HT-29 (cell line): ENCODE measurements at places on chromosomes 3 and 15. TPM values are rescaled to one million over a fixed set of nuclear protein-coding genes. Genes with fewer than 3 reads are reported as not detected.

- DNase-seq, result no peak
Observed at GRCh38 chr15:25852661-25853524, 10.2 kb downstream of the ATP10A start.

GRCh38 chr3:32384938-32385337 is 6.7 kb upstream of the CMTM7 start:
- no peak for DNase-seq

DNA sequence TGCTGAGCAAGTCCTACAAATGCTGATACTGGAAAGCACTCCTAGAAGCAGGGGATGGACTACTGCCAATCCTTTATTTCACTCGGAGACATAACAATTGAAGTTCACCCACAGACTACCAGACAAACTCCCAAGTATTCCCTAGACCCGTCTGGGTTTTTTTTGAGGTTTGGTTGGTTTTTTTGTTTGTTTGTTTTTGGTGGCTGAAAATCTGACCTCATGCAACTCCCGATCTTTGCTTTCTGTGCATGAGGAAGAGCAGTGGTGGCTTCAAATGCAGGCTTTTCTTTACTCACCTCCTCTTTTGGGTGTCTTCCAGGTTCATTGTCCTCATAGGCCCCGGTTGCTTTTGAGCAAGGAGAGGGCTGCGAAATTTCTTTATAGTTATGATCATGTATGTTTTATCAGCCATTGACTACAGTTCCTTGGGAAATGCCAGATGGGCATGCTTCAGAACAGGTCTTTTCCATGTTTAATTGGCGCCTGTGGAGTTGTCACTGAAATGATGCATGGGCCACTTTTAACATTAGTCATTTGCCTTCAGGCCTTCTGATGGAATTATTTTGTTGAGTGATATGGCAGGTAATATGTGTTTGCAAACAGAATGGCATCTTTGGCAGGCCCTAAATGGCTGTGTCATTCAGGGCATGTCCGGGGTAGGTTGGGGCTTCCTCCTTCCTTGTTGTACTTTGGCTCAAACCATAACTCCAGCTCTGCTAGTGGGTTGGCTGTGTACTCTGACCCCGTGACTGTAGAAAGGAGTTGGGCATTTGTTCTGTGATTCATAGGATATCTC is 81.3 kb upstream of the ZBED2 start:
- peak; percentile 83 for DNase-seq

- DNase-seq, result no peak
Observed at GRCh38 chr3:39631136-39631535, 163.7 kb downstream of the MOBP start.

The C3orf22 gene
- not detected in 2 replicates for total RNA-seq

DNA sequence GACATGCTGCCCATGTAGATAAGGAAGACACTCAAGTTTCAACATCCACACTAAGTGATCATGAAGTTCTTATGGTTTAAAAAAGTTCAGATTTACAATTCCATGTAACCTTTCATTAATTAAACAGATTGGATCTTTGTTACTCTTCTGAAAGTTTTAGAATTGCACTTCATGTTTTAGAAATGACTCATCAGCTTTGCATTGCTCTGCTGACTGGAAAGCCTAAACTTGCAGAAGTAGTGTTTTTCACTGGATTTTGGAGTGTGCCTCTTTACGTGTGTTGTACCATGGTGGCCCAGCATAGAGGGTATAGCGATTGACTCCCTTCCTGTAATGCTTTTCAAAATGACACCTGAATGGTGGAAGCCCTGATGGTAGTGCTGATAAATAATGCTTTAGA is 157.9 kb downstream of the BBX start:
- DNase-seq, result no peak

DNA sequence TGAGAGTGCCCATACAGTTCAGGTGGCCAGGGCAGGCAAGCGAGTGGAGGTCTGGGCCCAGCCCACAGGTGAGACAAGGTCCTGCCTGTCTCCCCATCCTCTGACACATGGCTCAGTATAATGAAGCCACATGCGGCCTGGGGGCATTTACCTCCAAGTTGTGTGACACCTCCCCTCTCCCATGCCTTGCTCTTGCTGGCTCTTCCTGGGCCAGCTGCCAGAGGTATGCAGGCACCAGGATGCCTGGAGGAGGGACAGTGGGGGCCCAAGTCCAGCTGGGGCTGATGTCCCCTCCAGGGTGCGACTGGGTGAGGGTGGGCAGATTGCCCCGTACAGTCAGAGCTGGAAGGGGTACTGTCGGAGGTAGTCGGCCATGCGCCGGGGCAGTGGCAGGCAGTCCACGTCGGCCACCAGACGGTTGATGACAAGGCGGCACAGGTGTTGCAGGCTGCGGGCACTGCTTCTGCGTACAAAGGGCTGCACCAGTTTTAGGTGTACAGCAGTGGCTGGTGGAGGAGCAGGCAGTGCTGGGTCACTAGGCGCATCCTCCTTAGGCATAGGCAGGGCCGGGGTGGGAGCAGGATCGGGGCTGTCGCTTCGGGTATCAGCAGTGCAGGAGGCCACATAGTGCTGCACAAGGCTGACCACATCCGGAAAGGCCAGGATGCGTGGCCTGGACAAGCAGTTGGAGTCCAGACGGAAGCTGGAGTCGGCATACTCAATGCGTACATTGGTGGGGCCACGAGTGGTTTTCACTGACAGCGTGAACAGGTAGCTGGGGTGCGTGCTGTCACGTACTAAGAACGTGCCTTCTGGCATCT is 4.1 kb downstream of the CISH start:
- DNase-seq, result no peak

DNA sequence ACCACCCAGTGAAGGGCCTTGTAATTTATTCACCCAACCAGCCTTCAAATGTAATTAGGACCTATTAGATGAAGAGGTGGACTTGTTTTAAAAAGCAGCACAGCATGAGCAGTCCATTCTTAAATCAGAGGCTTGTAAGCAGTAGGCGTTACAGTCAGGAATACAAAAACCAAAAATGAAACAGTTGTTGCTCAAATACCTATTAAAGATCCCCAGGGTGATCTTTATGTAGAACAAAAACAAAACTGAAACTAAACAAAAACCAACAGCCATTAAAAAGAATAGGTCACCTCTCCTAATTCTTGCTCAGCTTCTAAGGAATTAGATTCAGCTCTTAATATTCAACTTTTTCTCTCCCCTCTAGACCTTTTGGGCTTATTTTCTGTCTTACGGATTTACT is 104.9 kb upstream of the ST8SIA2 start:
- no peak for DNase-seq

DNA sequence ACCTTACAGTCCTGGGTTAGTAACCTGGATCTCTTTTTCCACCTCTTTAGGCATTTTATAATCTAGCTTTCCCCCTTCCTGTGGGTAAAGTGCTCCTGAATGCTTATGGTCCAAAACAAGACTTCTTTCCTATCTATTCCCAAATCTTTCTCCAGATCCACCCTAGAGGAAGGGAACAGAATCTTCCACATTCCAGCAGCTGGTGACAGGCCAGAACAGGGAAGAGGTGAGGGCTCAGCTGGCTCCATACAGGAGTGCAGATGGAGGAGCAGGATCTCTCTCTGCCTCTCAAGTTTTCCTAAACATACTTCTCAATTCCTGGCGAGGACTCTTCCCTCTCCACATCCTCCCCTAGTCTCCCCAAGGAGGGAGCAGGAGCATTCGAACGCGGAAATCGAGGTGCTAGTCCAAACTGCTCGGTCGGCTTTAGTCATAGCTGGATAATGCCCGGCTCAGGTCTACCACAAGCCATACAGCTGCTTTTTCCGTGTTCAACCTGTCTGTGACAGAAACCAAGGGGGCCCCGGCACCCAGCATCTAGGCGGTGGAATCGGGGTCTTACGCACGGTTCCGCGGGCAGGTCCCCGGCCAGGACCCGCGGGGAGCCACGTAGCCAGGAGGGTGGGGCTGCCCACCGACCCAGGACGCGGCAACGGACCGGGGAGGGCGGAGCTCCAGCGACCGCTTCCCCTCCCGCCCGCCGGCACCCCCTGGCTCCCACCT is 4.0 kb downstream of the RASSF1 start:
- peak; percentile 42 for DNase-seq

GRCh38 chr3:21954709-21955108 is 203.7 kb upstream of the ZNF385D start:
- DNase-seq, result no peak

The DNAH12 gene
- total RNA-seq, result 0.05 TPM in 1 of 2 replicates, not detected in the other
